ENCODE measurements at places on chromosomes 4 and X.

DNA sequence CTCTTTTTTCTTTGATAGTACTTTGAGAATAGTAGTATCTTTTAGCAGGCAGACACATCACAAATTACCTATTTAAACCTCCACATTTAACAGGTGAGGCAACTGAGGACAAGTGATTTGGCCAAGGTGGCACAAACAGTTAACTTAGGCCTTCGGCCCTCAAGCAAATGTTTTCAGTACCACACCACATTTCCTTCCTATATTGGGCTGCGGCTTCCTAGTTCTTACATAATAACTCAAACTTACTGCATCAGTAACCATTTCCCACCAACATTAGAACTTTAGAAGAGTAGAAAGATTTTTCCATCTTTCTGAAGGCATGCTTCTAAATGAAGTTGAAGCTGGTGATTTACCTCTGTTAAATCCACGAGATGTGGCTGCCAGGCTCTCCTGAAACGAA is 63.2 kb upstream of the SLC4A4 start:
- DNase-seq = no peak

DNA sequence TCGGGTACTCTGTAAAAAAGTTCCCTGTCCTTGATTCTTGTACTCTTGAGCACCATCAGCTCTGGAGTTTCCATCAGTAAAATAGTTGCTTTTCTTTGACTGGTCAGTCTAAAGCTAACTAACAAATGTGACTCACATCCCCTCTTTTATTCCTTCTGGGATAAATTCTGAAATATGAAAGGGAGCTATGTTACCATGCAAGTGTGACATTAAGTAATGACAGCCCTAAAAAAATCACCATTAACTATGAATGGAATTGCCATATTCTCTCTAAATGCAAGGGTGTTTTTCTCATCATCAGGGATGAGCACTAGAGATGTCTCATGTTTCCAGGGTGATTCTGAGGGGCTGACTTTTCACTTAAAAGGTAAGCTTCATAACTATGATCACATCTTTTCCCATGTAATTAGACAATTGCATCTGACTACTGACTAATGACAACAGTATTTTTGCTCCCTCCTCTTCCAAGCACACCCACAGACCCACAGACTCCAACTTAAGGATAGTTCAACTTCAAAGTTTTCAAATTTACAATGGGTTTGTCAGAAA is 26.9 kb upstream of the RASGEF1B start:
- no peak for DNase-seq

- DNase-seq = no peak
These were observed 94.5 kb downstream of the SORCS2 start for GRCh38 chr4:7286798-7287197.

- DNase-seq = no peak
These were observed 30.6 kb upstream of the ANTXR2 start for GRCh38 chr4:80103629-80104028.
